ENCODE measurements at places on chromosomes 7 and 10. TPM values are rescaled to one million over a fixed set of nuclear protein-coding genes. Genes with fewer than 3 reads are reported as not detected.

DNA sequence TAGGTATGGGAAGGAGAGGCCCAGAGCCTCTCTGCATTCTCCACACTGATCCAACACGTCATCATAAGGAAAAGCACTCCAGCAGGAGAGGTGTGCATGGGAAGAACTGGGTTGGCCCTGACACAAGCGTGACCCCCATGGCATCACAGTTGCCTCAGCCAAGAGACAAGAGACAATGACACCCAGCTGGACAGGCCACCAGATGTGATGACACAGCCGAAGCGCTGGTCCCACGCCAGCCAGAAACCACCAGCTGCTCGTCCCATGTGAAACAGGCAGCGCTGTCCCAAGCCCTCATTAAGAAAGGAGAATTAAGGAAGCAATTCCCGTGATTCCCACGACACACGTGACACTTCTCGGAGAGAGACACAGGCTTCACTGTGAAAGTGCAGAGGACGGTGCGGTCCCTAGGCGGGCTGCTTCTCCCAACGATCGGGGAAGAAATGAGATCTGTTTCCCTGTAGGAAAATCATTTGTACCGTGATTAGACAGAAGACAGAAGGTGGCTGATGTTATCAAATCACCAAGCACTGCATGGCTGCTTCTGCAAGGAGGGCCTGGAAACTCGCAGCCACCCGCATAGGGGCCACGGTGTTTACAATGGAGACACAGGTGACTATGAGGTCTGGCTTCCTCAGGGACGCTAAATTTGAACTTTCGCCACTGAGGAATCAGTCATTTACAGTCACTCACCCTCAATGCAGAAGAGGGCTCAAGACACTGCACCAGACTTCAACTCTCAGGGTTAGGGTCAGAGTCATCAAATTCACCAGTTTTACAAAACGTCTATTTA, 74.5 kb downstream of the DIP2C start:
- H3K27ac ChIP-seq: no peak overlapping the region
- H3K4me3 ChIP-seq: no peak overlapping the region
- no peaks in the 10 kb centered on the region for H3K36me3 ChIP-seq
- no peaks in the 10 kb centered on the region for H3K27me3 ChIP-seq
- no peak for DNase-seq
- H3K4me1 ChIP-seq: peaks cover 3% of the 10 kb centered on the region

DNA sequence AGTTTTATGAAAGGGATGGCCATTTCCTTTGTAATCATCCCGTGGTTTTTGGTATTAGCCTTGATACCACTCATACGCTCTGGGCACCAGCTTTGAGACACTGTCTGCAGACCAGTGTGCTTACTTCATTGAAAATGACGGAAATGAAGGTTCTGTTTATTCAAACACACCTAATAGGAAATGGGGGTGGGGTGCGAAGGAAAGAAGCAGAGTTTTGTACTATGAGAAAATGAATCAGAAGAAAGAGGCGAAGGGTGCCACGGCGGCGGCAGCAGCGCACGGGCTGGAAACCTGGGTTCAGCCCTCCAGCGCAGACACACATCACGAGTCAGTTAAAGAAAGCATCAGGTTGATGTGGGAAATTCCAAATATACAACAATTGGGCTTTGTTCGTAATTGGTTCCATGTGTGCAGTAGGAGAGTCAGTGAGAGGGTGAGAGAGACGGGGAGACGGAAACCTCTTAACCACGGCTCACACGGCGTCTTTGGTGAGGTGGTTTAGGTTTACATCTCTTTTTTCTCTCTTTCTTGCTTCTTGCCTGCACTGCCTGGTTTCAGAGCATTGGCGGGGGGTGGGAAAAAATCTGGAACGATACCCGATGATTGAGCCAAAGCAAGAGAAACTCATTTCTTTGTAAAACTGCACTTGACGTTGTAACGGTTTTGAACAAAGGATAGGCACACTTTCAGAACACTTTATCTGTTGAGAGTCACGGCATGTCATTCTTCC, 321.2 kb downstream of the FRMD4A start:
- H3K4me1 ChIP-seq: peaks cover 37% of the 10 kb centered on the region
- peak overlapping the region; percentile 13 for H3K27ac ChIP-seq
- no peak overlapping the region for H3K4me3 ChIP-seq
- DNase-seq: no peak
- H3K36me3 ChIP-seq: no peaks in the 10 kb centered on the region

DNA sequence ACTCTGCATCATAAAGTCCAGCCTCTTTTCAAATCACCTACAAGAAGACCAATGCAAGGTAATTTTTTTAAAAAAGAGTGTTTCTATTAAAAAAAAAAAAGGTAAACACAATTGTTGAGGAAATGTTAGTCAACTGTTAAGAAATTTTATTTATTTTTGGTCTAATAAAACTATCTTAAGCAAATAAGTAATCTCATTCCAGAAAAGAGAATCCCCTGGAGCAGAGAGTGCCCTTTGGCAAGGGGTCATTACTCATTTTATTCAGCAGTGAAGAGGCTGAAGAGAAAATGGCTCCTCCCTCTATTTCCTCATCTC, 63.4 kb upstream of the GSDME start:
- no peak overlapping the region for H3K27ac ChIP-seq
- H3K4me1 ChIP-seq: peaks cover 20% of the 10 kb centered on the region
- no peaks in the 10 kb centered on the region for H3K36me3 ChIP-seq
- no peak for DNase-seq
- no peaks in the 10 kb centered on the region for H3K27me3 ChIP-seq
- no peak overlapping the region for H3K4me3 ChIP-seq

GRCh38 chr10:128866551-128866950, 600.5 kb upstream of the MGMT start:
- no peaks in the 10 kb centered on the region for H3K27me3 ChIP-seq
- no peak for DNase-seq
- H3K4me1 ChIP-seq: no peaks in the 10 kb centered on the region

DNA sequence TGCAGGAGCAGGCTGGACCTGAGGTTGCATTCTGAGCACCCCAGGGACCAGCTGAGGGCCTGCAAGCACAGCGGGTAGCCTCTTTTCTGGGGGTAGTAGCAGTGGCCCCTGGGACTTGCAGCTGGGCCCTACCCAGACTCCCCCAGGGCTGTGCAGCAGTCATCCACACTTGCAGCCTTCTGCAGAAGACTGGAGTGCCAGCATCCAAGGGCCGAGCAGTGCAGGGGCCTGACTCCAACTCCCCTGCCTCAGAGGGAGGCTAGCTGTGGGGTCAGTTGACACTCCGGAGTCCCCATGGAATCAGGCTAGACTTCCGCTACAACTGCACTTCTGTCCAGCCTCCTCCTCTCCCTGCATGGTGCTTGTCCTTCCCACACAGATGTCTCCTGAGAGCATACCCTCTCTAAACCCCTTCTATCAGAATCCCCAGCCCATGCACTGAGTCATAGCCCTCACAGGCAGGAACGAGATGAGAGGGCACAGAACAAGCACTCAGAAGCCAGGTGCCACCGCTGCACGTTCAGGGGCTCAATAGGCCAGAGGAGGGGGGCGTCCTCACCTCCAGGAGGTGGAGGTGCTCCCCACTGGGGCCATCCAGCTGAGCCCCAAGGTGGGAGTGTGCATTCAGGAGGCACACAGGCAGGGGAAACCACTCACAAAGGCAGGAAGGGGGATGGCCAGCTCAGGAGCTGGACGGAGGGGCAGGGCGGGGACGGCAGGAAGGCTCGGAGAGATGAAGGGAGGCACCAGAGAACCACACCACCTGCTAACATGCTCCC, 7.5 kb downstream of the RASGEF1A start:
- H3K4me1 ChIP-seq: peaks cover 22% of the 10 kb centered on the region
- DNase-seq: no peak
- H3K27ac ChIP-seq: no peak overlapping the region
- no peak overlapping the region for H3K4me3 ChIP-seq

DNA sequence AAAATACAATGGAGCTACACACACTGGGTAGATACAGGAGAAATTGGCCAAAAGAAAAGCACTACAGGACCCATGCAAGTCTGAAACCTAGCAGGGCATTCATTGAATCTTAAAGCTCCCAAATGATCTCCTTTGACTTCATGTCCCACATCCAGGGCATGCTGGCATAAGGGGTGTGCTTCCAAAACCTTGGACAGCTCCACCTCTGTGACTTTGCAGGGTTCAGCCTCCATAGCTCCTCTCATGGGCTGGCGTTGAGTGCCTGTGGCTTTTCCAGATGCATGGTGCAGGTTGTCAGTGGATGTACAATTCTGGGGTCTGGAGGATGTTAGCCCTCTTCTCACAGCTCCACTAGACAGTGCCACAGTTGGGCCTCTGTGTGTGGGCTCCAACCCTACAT, 626.3 kb upstream of the POT1 start:
- H3K4me1 ChIP-seq: no peaks in the 10 kb centered on the region
- no peaks in the 10 kb centered on the region for H3K27me3 ChIP-seq
- no peak overlapping the region for H3K27ac ChIP-seq

DNA sequence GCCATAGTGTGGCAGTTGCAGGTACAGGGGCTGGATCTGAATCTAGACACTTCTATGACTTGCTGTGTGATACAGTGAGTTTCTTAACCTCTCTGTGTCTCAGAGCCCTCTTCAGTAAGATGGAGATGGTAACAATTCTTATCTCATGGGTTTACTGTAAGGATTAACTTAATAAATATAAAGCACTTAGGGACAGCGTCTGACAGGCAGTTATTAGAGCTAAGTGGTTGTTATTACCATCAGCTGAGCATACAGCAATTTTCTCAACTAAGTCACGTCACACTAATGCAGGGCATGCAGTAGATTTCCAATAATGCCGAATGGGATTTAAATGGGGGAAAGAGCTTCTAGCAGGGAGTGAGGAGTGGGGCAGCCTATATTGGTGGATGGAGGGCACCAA, 162.6 kb downstream of the SH2D4B start:
- no peaks in the 10 kb centered on the region for H3K4me1 ChIP-seq
- H3K27me3 ChIP-seq: no peaks in the 10 kb centered on the region
- no peak overlapping the region for H3K27ac ChIP-seq

DNA sequence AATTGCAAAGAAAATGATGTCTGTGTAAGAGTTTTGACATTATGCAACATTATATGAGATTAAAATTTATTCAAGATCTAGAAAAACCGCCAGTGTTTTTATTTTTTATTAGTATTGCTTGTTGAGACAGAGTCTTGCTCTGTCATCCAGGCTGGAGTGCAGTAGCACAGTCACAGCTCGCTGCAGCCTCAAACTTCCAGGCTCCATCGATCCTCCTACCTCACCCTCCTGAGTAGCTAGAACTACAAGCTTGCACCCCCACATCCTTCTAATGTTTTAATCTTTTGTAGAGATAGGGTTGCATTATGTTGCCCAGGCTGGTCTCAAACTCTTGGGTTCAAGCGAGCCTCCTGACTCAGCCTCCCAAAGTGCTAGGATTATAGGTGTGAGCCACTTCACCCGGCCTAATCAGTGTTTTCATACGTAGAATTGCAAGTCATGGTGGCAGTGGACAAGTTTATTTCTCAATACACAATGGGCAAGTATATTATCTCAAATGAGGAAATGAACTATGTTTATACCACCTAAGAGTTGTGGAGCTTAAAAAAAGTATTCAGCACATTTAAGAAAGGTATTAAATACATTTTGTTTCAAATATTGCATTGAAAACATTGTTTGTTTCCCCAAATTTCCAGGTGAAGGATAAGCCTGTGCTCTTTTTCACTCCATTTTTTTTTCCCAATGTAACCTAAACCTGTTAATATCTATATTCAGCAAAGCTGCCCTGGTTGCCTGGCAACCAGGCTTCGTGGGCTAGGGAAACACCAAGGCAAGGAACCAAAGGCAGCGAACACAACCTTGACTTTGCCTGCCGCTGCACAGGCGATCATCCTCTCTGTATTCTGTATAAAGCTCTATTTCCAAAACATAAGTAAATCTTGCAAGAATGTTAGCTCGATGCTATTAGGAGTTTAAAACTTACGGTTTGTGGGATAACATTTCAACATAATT, 163.9 kb downstream of the CACNB2 start:
- no peak for DNase-seq
- H3K36me3 ChIP-seq: no peaks in the 10 kb centered on the region
- no peaks in the 10 kb centered on the region for H3K4me1 ChIP-seq
- H3K27me3 ChIP-seq: no peaks in the 10 kb centered on the region
- H3K4me3 ChIP-seq: no peak overlapping the region
- no peak overlapping the region for H3K27ac ChIP-seq

GRCh38 chr10:3877211-3878000, 92.4 kb upstream of the KLF6 start:
- no peaks in the 10 kb centered on the region for H3K27me3 ChIP-seq
- H3K36me3 ChIP-seq: no peaks in the 10 kb centered on the region
- H3K27ac ChIP-seq: no peak overlapping the region
- H3K4me3 ChIP-seq: no peak overlapping the region
- DNase-seq: no peak

DNA sequence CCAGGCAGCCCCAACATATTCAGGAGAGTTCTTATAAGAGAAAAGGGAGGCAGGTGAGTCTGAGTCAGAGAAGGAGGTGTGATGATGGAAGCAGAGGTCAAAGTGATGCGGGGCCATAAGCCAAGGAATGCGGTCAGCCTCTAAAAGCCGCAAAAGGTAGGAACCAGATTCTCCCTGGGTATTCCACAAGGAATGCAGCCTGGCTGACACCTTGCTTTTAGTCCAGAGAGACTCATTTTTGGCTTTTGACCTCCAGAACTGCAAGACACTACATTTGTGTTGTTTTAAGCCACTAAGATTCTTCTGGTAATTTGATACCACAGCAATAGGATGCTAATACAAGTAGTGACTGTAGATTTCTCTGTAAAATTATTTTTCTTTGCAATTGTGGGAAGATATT, 151.5 kb upstream of the EEPD1 start:
- no peaks in the 10 kb centered on the region for H3K27me3 ChIP-seq
- no peak overlapping the region for H3K4me3 ChIP-seq
- DNase-seq: no peak
- no peaks in the 10 kb centered on the region for H3K4me1 ChIP-seq
- H3K36me3 ChIP-seq: no peaks in the 10 kb centered on the region

GRCh38 chr7:77393261-77393660, 22.9 kb downstream of the GSAP start:
- H3K4me3 ChIP-seq: no peak overlapping the region
- no peak overlapping the region for H3K27ac ChIP-seq
- H3K27me3 ChIP-seq: no peaks in the 10 kb centered on the region
- no peaks in the 10 kb centered on the region for H3K36me3 ChIP-seq
- DNase-seq: no peak

- no peaks in the 10 kb centered on the region for H3K4me1 ChIP-seq
- no peaks in the 10 kb centered on the region for H3K27me3 ChIP-seq
- DNase-seq: no peak
Observed at GRCh38 chr7:154419344-154419743, 367.1 kb downstream of the DPP6 start.

- H3K27ac ChIP-seq: peak overlapping the region; percentile 73
- DNase-seq: no peak
- H3K36me3 ChIP-seq: no peaks in the 10 kb centered on the region
- H3K27me3 ChIP-seq: no peaks in the 10 kb centered on the region
Observed at GRCh38 chr10:61986382-61986781, 84.9 kb downstream of the ARID5B start.

The FGL2 gene
- total RNA-seq: 41.3 TPM

The BEND7 gene
- total RNA-seq: 15.0 TPM

The H2BK1 gene
- total RNA-seq: not detected

The MRPS16 gene
- 108 TPM for total RNA-seq

The PDE1C gene
- 177 TPM for total RNA-seq

The NKX2-3 gene
- total RNA-seq: not detected

The TSPAN14 gene
- total RNA-seq: 24.8 TPM

The CC2D2B gene
- total RNA-seq: 0.74 TPM

The ACTL6B gene
- total RNA-seq: not detected

Measured in heart right ventricle (tissue), 16 donors.